Stimulated activated CD8-positive, alpha-beta memory T cell treated with anti-CD3 and anti-CD28 coated beads, Interleukin-12 subunit alpha, Interleukin-12 subunit beta, amount 100 ng/mL, for 4 hours (primary cell): ENCODE measurements at places on chromosomes 7 and 10.
A peak's percentile ranks its signal among the peaks of the same experiment; 100 is the strongest.

DNA sequence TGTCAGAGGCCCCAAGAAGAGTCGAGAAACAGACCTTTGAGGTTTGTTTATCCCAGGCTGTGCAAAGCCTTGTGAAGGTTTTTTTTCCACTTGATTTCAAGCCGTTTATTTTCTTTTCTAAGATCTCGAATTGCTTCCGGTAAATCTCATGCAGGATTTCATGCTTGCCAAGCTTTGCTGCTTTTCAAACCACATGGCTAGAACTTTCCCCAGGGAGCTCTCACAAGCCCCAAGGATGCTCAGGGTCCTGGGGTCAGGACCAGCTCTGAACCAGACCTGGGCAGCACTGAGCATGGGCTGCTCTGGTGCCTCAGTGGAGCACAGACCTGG, 48.0 kb upstream of the AQP1 start:
- no peak for DNase-seq

GRCh38 chr7:101124376-101125056, 2.4 kb upstream of the SERPINE1 start:
- DNase-seq = no peak

GRCh38 chr10:12400266-12400931, 51.1 kb downstream of the CAMK1D start:
- DNase-seq = no peak

GRCh38 chr7:37920305-37920848, at the start of gene EPDR1:
TSS of gene EPDR1 (plus strand) at chr7:37920640. CDS start at chr7:37920940, 300 bp downstream.
- no peak for DNase-seq

DNA sequence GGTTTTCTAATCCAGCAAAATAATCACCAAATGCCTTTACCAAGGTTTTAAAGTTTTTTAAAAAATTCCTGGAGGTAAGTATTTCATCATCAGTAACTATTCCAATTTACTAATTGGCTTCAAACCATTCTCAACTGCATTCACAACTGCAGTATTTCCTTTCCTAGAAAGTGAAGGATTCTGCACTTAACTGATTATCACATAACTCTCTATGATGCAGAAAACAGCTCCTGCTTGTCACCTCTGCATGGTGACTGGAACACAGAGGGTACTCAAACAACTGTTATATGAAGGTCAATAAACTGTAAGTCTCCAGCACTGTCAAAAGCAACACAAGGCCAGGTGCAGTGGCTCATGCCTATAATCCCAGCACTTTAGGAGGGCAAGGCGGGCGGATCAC, 42.6 kb downstream of the SRPK2 start:
- no peak for DNase-seq

DNA sequence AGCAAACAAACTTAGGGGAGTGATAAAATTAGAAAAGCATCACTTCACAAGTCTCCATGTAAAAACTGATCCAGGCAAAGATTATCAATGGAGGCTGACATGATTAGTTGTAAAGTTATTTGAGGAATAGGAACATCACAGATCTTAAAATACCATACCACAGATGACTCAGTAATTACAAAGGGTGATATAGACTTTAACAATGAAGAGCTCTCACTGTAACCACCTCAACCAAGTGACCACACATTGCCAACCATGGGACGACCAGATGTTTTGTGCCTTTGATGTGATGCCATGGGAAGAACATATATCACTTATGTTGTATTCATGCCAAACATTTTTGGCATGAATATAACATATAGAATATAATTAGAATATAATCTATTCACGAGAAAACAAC, 11.7 kb downstream of the AASS start:
- no peak for DNase-seq

GRCh38 chr10:31778627-31779026, 150.0 kb downstream of the ARHGAP12 start:
- no peak for DNase-seq

DNA sequence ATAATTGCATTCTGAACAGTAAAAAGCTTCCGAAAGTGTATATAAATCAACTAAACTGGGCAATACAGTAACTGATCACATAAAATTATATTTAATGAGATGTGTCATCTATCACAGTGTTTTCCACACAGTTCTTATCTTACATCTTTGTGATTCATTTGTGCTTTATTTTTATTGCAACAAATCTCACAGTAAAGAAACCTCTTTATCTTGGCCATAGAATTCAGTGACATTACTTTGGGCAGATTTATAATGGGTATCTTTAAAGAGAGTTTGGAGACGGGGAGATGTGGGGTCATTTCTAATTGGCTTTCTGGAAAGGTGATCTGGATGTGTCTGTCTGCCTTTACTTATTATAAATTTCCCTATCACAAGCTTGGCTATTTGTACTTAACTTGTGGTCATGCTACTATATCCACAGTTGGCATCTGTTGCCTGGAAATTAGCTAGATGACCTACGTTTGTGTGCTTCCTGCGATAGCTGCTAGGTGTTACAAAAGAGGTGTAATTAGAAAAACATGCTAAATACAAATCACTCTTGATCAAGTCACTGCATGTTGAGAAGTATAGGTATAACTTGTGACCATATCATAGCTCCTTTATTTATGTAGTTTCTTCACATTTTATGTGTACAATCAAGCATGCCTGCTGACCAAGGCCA, 123.8 kb downstream of the ARID5B start:
- DNase-seq = no peak

GRCh38 chr10:101141616-101142532, 10.8 kb downstream of the TLX1 start:
- DNase-seq = peak; percentile 65

GRCh38 chr10:22058201-22058600, 54.7 kb upstream of the DNAJC1 start:
- DNase-seq = no peak

- DNase-seq = no peak
Measured at GRCh38 chr10:79017882-79018520, 50.8 kb upstream of the ZMIZ1 start.

GRCh38 chr7:155064186-155064585, 5.9 kb upstream of the HTR5A start:
- DNase-seq = no peak

DNA sequence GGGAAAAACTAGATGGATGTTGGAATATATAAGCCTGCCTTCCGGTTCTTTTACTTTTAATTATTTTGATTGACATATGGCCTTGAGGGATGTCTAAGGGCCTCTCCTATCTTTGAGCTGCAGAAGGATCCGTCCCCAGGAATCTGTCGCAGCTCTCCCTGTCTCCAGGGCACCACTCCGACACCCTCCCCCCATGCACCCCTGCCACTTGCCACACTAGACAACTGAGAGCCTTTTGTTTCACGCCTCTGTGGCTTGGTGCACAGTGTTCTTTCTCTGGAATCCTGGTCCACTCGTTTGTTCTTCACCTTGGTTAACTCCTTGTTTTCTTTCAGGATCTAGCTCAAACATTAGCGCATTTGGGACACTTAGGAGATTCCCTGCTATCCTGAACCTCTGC, 124.1 kb upstream of the EFCAB10 start:
- no peak for DNase-seq

GRCh38 chr10:110509560-110509959, 11.9 kb downstream of the DUSP5 start:
- DNase-seq = no peak
